ENCODE measurements at places on chromosomes 7 and 10. TPM values are rescaled to one million over a fixed set of nuclear protein-coding genes. Genes with fewer than 3 reads are reported as not detected.

The SLC26A4 gene
- total RNA-seq, result 0.50 TPM

The AKR1C8 gene
- not detected for total RNA-seq

The IFIT1B gene
- total RNA-seq, result not detected

The CCDC172 gene
- not detected for total RNA-seq

The NPFFR1 gene
- total RNA-seq, result not detected

The FOXP2 gene
- 8.4 TPM for total RNA-seq

The CNPY1 gene
- total RNA-seq, result not detected

The ZNF365 gene
- total RNA-seq, result 5.8 TPM
